ENCODE measurements at places on chromosomes 3 and 15.

DNA sequence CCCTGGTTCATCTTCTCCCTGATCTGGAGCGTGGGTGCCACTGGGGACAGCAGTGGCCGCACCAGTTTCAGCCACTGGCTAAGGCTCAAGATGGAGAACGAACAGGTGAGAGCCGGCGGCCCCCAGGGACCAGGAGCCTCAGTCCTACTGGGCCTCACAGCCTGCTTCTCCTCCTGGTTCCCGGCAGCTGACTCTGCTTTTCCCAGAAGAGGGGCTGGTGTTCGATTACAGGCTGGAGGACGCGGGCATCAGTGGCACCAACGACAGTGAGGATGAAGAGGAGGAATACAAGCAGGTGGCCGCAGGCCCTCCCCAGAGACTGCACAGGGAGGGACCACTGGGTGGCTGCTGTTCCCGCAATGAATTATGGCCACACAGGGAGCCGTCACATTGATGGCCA, 54.4 kb downstream of the DNAH1 start:
- no peak for DNase-seq

DNA sequence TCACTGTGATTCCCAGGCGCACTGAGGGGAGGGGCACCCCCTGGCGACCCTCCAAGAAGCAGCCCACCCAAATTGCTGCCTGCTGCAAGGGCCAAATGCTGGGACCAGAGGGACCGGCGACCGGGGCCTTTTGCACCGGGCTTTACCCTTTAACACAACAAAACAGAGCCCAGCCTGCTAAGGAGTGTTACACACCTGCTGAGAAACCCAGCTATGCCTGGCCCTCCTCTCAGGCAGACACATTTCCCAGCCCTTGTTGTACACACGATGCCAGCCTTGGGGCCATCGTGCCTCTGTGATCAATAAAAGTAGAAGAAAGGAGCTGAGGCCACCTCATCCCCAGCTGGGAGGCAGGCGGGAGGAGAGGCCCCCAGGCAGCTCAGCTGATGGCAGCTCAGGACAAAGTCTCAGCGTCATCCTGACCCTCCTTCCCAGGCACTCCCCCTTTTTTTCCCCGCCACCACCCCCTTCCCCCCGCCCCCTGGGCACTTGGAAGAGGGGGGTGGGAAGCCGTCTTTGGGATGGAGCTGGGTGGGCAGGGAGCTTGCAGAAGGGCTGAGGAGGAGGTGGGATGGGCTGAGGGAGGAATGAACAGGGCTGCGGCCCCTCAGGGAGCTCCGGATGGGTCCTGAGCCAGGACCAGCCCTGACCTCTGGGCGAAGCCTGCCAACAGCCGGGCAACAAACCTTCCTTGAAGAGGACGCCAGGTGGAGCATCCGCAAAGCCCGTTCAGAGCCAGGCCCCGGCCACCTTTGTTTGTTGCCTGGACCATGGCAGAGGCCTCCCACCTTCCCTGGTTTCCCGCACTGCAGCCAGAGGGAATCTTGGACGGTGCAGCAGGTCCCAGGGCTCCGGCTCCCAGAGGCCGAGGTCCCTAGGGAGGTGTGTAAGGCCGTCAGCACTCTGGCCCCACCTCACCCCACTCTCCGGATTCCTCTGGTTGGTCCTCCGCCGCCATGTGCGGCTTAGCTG, 45.9 kb upstream of the SEC61A1 start:
- DNase-seq: no peak

GRCh38 chr15:94535298-94536048, 304.1 kb downstream of the MCTP2 start:
- DNase-seq: no peak

DNA sequence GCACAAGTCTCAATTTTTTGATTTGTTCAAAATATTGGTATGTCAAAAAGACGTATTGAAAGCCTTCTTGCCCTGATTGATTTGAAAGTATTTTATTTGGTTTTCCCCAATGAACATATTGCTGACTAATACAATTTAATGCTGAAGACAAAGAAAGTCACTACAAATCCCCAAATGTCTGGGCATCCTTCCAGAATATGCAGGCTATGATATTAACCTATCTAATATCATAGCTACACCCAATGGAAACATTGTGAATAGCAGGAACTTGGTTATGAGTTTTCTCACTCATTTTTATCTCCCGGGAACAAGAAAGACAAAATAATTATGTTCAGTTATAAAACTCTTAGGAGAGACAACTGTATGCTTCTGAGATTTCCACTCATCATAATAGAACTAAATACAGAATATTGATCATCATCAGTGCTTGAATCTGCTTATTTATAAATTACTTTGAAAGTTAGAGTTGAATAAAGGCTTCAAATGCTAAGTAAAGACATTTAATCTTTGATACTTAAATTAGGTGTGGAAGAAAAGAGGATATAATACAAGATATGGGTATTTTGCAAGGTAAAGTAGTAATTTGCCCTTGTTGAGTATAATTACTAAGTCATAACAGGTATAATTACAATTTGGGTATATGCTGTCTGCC, 483.9 kb downstream of the RBMS3 start:
- no peak for DNase-seq

DNA sequence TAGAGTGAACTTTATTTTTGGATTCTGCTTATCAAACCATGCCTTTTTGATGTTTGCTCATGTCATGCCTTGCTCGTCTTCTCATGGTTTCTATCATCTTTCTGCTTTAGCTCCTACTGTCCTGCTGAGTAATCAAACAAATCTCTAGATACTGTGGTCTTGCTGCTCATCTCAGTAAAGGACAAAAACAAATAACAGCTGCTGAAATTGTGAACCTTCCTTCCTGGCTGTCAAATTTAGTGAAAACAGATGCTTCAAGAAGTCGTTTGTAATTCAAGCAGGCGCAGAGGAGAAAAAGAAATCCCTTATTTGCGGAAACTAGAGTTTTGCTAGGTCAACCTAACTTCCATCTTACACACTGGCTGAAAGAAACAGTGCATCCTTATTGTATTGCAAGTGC, 616.1 kb upstream of the ALCAM start:
- no peak for DNase-seq

GRCh38 chr15:44435893-44436667, 8.7 kb downstream of the CTDSPL2 start:
- no peak for DNase-seq

GRCh38 chr3:171057072-171057471, 30.6 kb upstream of the SLC2A2 start:
- no peak for DNase-seq

DNA sequence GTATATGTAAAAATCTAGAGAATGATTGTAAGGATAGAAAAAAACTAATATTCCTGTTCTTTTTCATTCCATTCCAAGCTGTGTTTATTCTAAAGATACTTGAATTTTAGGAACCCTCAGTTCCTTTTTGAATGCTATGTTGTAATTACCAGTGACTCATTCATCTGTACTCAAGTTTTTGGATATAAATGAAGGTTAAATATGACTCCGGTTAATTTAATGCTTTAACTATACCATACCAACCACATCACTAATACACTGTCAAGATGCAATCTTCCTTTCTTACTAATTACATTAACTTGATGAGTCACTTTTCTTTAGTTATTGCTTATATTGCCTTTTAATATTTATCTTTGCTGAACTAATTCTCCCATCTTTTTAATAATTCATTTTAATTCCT, 68.8 kb upstream of the ZNF148 start:
- DNase-seq: no peak

- DNase-seq: no peak
Measured at GRCh38 chr3:143383421-143383820, 263.9 kb downstream of the CHST2 start.

DNA sequence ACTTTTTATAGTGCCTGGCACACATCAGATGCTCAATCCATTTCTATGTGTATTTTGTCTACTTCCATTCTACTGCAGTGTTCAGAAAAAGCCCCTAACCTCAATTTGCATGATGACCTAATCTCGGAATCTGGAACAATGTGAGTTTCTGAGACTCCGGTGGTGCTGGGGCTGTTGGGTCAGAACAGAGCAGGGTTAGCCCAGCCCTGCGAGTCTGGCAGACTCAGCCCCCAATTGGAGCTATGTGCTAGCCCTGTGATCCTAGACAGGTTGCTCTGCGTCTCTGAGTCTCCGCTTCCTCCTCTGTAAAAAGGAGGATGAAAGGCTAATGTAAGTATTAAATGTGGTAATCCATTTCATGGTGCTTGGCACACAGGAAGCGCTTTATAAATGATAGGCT, 95.0 kb upstream of the ICE2 start:
- peak; percentile 72 for DNase-seq

- no peak for DNase-seq
Measured at GRCh38 chr15:31545257-31545656, 218.6 kb downstream of the KLF13 start.

DNA sequence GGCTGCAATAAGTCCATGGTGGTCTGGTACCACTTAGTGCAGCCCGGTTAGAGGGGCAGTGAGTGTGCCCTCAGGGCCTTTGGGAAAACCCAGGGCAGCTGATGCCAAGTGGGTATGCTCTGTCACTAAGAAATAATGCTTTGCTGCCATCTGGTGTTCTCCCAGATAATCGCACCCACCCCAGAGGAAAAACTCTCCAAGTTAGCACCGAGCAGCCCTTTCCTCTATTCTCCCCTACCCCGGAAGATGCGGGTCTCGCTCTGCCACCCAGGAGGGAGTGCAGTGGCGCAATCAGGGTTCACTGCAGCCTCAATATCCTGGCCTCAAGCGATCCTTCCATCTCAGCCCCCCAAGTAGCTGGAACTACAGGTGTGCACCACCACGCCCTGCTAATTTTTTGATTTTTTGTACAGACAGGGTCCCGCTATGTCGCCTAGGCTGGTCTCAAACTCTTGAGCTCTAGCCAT, 21.3 kb upstream of the DAPK2 start:
- peak; percentile 78 for DNase-seq

- DNase-seq: no peak
Measured at GRCh38 chr3:142878649-142879300, 10.1 kb downstream of the PCOLCE2 start.

DNA sequence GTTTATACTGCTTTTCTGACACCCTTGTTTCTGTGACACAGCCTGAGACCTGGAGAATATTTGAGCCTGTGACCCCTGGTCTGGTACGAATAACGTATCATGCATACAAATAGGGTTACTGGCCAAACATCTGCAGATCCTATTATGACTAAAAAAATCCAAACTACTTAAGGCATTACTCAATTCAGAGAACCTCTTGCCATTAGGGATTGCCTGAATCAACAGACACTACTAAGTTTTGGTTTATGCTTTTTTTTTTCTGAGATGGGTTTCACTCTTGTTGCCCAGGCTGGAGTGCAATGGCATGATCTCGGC, 35.4 kb downstream of the OSBPL10 start:
- no peak for DNase-seq

- DNase-seq: no peak
Measured at GRCh38 chr15:87805117-87805820, 451.3 kb downstream of the NTRK3 start.

DNA sequence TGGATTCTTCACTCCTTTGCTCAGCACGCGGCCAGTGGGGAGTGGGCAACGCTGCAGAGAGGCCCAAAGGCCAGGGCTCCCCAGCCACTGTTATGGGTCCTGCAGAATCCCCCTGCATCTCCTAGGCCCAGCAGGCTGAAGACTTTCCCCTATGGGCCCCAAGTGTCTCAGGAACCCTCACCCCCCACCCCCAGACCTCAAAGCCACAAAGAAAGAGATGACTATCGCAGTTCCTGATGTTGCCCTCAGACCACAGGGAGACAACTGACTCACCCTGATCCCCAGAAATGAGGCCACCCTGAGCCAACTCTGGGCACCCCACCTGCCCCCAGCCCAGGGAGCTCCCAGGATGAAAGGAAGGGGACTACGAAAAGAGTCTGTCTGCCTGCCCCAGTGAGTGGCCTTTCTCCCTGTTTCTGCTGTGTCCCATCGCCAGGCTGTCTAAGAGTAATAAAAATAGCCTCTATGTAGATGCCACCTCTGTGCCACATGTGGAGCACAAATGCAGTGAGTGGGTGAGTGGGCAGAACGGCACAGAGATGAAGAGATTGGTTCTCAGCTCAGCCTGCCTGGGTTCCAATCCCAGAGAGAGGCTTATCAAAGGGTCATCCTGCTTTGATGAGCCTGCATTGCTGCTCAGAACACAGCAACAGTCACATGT, 283.0 kb downstream of the UACA start:
- peak; percentile 60 for DNase-seq

DNA sequence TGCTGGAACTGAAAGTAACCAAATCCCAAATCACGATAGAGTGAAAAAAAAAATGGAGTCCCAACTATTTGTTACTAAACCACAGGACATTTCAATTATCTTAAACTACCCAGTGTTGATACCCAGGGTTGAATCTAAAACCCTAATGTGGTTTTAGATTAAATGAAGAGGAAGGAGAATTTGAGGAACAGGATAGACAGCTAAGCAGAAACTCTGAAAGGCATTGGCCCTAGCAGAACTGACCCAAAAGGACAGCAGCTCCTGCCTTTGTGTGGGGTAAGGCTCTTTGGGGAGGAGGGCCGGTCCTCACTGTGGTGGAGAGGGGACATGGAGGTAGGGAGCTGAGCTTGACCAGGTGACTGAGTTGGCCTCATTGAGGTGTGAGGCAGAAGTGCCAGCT, 30.7 kb upstream of the SNRK start:
- DNase-seq: no peak

GRCh38 chr3:33474896-33475295, 34.7 kb upstream of the UBP1 start:
- DNase-seq: no peak

- no peak for DNase-seq
Measured at GRCh38 chr3:98584547-98584946, 8.9 kb downstream of the CPOX start.

DNA sequence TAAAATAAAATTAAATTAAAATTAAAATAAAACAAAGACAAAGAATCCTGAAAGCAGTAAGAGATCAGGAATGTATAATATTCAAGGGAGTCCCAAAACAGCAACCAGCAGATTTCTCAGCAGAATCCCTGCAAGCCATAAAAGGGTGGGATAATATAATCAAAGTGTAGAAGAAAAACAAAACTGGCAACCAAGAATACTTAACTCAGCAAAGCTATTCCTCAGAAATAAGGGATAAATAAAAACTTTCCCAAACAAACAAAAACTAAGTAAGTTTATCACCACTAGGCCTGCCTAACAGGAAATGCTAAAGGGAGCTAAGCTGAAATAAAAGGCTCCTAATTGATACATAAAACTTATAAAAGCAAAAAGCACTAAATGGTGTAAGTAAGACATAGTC, 29.8 kb downstream of the THBS1 start:
- DNase-seq: no peak

DNA sequence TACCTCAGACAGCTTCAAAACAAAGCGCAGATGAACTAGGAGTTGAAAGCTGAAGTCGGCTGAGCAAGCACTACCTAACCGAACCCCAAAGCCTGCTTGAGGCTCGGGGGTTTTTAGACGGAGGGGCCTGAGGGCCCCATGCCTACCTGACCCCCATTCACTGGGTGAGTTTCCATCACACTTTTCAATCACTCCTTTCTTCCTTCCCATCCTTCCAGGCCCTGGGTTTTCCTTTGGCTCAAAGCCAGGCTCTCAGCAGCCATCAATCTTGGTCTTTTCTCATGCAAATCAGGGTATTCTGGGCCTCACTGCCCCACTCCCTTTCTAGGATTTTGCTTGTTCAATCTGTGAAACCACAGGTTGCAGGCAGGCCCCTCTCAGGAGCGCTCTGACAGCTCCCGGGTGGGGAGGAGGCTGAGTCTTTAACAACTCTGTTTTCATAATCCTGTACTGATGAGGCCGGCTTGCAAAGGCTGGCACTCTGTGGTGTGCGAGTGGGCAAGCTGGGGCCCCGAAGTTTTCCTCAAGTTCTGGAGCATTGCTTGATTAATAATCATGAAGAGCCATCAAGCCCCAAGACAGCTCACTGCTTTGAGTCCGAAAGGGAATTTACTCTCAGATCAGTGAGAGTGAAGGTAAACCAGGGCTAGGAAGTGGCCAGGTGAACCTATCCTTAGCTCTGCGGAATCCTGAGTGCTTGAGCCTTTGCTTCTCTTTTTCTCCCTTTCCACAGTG, 97.6 kb downstream of the FRMD4B start:
- peak; percentile 14 for DNase-seq

All from CD4-positive, alpha-beta T cell treated with Interleukin-10 for 1 hour (primary cell).